ENCODE measurements at places on chromosomes 16 and 17.

GRCh38 chr17:35795007-35795870 lies at the start of gene MMP28:
TSS of gene MMP28 (minus strand) at chr17:35795641. CDS start at chr17:35795377, 264 bp downstream.
- DNase-seq: peak; percentile 66

DNA sequence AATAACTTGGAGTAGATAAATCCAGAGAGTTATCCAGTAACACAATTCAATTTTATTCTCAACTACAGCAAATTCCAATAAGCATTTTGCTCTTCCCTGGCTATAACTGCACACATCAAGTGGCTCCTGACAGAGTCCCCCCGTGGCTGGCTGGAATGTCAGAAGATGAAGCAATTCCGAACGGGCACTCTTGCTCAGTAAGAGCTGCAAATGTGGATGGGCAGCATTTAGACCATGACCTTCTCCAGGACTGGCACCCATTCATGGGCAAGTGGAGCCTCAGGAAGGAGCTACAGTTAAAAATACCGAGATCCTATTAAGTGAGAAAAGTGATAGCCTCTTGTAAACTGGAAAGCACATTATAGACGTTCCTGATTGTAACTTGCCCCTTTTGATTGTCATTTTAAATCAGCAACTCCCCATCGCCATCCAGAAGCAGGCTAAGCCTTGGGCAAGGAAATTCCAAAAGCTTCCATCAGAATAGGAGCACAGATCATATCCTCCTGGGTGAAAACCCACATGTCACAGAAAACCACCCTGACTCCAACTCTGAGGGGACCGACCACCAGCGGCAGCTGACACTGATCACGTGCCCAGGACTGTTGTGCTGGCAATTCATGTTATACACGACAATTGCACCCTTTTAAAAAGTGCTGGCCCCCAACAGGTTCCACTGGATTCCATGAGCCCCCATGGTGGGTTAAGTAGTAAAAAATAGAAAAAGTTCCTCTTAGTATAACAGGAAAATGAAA lies 7.1 kb downstream of the UBE2O start:
- no peak for DNase-seq

DNA sequence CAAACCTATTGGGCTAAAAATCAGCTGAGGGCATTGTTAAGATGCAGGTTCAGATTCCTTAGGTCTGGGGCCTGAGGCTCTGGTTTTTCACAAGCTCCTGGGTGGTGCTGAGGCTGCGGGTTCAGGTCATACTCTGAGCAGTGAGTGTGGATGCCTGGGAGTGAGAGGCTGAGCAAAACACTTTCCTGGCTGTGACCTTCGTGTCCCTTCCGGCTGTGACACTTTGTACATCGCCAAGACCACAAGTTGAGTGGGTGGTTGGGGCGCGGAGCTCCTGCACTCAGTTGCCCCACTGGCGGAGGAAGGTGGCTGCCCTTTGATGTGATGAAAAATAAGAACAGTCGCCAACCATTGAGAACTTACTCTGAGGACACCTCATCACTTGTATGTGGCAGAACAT lies 24.8 kb downstream of the CCR7 start:
- DNase-seq: no peak

GRCh38 chr17:17809531-17810083 lies 27.2 kb downstream of the SREBF1 start:
- no peak for DNase-seq

GRCh38 chr16:24972608-24973220 lies 42.5 kb downstream of the ARHGAP17 start:
- DNase-seq: no peak

- DNase-seq: no peak
These were observed 4.9 kb downstream of the TMED6 start for GRCh38 chr16:69346683-69347082.

DNA sequence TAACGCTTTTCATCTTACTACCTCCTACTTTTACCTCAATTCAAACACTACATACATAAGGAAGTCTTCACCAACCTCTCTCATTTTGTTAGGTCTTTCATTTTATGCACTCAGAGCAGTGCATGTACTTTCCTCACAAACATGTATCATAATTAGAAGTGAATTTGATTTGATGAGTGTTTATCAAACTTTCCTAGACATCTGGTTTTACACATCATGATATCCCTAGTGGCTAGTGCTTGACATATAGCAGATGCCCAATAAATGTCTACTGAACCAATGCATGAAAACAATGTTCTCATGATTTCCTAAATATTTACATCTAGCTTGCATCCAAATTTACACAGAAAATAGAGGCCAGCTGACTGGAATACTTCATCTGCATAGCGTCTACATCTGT lies 323.4 kb upstream of the KIF2B start:
- DNase-seq: no peak

DNA sequence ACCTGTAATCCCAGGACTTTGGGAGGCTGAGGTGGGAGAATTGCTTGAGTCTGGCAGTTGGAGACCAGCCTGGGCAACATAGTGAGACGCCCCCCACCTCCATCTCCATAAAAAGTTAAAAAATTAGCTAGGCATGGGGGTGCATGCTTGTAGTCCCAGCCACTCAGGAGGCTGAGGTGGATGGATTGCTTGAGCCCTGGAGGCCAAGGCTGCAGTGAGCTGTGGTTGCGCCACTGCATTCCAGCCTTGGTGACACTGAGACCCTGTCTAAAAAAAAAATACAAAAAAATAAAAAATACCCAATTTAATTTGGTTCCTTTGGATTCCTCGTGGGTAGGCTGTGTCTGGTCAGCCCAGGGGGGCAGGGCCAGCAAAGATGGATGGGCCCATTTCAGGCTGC lies 26.1 kb upstream of the TAC4 start:
- no peak for DNase-seq

GRCh38 chr16:85329059-85329812 lies 217.0 kb upstream of the CIBAR2 start:
- no peak for DNase-seq

DNA sequence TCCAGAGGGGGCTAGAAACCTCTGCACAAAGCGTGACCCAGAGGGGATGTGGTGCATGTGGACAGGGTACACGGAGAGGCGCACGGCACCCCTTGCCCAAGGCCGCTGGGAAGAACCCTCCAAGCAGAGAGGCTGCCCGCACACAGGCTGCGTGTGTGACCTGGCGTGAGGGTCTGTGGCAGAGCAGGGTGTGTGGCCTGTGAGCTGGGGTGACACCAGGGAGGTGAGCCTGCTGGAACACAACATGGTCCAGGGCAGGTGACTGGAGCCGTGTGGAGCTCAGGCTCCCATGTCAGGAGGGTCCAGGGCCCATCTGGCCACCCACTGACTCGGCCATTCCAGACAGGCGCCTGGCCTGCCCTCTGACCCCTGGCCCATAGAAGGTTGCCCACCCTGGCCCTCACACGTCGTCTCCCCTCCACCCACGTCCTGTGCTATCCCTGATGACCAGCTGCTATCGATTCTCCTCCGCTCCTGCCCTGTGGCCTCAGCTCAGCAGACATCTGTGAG lies 14.8 kb upstream of the TMEM204 start:
- no peak for DNase-seq

GRCh38 chr17:35448899-35449227 lies 297 bp upstream of the SLFN13 start:
- no peak for DNase-seq

DNA sequence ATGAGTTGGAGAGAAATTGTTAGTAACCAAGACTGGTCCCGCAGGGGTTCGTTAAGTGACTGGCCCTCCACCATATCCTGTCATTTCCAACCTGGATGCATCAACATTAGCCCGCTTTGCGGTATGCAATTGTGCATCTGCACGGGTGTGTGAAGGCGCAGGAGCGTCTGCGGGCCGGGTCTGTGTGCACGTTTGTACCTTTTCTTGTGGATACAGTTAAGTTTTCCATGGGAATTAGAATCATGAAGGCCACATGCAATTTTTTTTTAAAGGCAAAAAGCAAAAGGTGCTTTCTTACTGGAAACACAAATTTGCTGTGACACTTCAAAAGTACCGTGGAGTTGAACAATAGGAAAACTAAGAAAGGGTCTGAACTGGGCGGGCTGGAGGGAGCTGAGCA lies 355.4 kb upstream of the ZFHX3 start:
- DNase-seq: peak; percentile 39

All from glutamatergic neuron (in vitro differentiated cells).